ENCODE measurements at places on chromosomes 4 and X.

DNA sequence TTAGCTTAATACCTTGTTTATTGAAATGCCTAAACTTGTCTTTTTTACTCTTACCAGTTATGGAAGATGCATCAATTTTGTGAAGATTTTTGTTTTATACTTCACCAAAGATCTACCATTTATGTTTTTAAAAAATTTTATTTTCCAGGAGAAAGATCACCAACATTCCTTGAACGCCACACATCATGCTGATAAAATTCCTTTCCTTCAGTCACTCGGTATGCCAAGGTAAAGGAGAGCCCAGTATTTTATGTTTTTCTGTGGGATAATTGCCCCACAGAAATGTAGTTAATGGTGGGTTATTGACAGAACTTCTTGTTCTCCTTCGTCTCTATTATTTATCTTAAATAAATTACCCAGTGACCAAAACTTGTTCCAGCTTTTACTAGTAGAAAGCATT lies 217.0 kb downstream of the GC start:
- no peak for DNase-seq

DNA sequence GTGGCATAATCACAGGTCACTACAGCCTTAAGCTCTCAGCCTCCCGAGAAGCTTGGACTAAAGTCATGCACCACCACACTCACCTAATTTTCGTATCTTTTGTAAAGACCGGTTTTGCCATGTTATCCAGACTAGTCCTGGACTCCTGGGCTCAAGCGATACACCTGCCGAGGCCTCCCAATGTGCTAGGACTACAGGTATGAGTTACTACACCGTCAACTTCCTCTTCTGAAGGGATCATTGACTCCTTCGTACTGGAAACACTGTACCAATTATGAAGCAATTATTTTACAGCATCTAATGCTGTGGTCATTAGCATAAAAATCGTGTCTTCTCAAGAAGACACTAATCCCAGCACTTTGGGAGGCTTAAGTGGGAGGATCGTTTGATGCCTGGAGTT lies 35.2 kb downstream of the PDS5A start:
- no peak for DNase-seq

GRCh38 chr4:187993827-187994226 lies 1.7 kb upstream of the ZFP42 start:
- DNase-seq = peak; percentile 11

GRCh38 chr4:25821899-25822298 lies 40.9 kb downstream of the SEL1L3 start:
- DNase-seq = no peak

All from brain microvascular endothelial cell (primary cell).